CD4-positive, alpha-beta T cell treated with Interferon alpha-2 for 1 hour (primary cell): ENCODE measurements at places on chromosomes 2 and 18.

DNA sequence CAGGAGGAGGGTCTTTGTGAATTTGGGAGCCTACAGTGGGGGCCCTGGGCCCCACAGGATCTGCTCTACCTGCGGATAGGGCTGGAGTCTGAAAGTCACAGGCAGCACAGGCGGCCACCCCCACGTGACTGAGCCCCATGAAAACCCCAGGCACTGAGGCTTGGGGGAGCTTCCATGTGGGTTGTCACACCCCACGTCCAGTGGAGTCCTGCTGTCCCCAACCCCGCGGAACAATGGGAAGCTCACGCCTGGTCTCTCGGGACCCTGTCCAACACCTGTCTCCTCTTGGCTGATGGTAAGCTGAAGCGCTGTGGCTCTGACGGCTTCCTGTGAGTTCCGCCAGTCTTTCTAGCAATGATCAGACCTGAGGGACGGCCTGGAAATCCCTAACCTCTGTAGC, 85.8 kb downstream of the PTGR3 start:
- DNase-seq = no peak

DNA sequence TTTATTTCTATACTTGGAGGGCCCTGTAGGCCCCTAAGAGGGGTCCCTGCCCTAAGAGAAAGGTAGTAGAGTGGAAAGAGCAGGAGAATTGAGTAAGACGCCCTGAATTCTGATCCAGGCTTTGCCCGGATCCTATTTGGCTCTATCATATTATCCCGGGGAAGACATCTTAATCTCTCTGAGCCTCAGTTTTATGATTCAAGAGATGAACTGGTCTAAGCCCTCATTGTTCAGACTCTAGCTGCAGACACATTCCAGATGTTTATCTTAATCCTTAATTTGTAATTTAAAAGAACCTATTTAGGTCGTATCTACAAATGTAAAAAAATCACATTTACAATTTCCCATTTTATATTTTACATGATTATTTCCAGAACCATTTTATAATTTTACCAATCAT, 220.1 kb downstream of the AGPS start:
- DNase-seq = no peak

GRCh38 chr18:60070631-60071030, 170.8 kb downstream of the PMAIP1 start:
- no peak for DNase-seq

- no peak for DNase-seq
Measured at GRCh38 chr2:65786007-65786717, 353.8 kb upstream of the SPRED2 start.

GRCh38 chr2:54634564-54635511, 88.6 kb upstream of the EML6 start:
- DNase-seq = peak; percentile 6

GRCh38 chr2:229348128-229348527, 77.0 kb upstream of the PID1 start:
- DNase-seq = no peak

GRCh38 chr2:680496-680895, 3.3 kb upstream of the TMEM18 start:
- no peak for DNase-seq

DNA sequence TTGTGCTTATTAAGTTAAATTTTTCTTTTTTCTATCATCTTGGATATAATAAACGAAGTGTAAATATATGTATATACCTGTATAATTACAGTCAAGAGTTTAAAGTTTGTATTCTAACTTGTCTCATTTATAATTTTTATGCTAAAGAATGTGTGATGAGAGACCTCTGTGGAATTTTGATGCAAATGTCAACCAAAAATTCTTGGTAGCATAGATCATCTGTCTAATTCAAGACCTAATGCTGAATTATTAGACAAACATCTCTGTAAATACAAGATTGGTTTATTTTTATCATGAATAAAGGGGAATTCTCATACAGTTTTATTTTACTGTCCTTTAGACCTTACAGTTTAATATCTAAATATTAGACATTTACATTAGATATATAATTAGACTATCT, 149.2 kb upstream of the VWC2L start:
- DNase-seq = no peak

GRCh38 chr2:180240774-180241173, 233.7 kb upstream of the CWC22 start:
- no peak for DNase-seq

GRCh38 chr2:203685081-203685621, 21.3 kb upstream of the CD28 start:
- DNase-seq = no peak

- no peak for DNase-seq
Measured at GRCh38 chr2:186129767-186130581, 356.1 kb upstream of the ZC3H15 start.

GRCh38 chr2:11598228-11598731, 64.4 kb downstream of the GREB1 start:
- DNase-seq = no peak

DNA sequence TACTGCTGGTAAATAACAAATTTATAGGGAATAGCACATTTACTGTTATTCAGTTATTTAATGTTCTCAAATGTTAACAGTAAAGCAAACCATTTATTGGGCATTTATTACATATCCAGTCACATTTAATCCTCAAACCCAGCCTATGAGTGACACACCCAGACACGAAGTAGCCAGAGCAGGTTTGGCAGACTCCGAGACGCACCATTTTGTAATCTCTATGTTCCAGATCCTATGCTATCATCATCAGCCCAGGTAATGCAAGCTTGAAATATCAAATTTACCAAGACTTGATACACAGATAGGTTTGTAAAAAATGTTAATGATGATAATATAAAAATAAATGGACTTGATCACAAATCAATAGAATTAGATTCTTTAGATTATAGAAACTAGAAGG, 131.1 kb downstream of the IKZF2 start:
- no peak for DNase-seq

- DNase-seq = no peak
Measured at GRCh38 chr2:144349674-144350073, 170.2 kb downstream of the ZEB2 start.

GRCh38 chr2:23452853-23453420, 68.0 kb downstream of the KLHL29 start:
- no peak for DNase-seq

- DNase-seq = no peak
Measured at GRCh38 chr2:64826703-64827102, 162.5 kb upstream of the SLC1A4 start.

DNA sequence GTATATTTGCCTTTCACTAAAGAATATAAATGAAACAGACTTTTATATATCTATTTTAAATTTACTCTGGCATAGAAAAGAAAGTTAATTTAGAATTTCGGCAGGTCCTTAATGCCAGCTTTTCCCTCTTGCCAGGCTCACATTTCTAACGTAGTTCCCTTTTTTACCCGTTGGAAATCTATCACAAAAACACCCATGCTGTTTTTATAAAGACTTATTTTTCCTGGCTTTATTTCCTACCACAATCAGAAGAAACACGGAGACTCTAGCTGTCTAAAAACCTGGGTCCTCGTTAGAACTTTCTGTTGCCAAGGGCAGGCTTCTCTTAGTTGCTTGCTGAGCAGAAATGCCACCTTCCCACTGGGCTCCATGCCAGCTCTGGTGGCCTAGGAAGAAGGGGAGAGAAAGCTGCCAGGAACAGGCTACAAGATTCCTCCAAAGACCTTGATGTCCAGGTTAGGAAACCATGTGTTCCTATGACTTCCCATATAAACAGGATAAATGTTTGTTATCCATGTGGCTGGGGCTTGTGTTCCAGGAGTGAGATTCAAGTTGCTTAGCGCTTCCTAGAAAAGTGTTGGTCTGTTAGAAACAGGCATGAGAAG, 17.8 kb upstream of the TMEM18 start:
- no peak for DNase-seq

DNA sequence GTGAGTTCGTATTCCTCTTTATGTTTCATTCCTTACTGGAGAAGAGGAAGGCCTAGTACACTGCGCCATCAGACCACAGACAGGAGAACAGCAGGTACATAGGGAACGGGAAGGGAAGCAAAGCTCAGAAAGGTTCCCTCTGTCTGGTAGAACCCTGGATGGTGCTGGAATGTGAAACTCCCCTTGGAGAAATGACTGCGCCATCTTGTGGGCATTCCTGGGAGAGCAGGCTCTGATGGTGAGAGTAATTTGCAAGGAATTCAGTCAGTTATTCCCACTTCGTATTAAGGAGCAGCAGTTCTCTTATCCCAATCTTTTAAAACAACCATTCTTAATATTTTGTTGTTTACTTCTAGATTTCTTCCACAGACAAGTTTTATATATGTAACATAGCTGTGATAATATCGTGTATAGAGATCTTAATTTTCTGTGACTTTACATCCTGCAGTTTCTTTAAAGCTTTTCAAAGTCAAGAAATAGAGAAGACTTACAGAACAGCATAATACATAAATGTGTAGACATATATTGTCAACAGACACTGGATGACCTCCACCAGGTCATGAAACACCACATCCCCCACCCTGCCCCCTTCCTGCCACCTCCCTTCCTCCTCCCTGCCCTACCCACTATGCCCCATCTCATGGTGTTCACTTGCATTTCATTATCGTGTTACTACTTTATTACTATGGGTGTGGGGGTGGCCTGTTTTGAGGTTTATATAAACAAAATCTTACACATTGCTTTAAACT, 83.9 kb downstream of the ARHGEF4 start:
- DNase-seq = peak; percentile 53

- DNase-seq = no peak
Measured at GRCh38 chr2:1960761-1961160, 216.4 kb upstream of the PXDN start.

- DNase-seq = no peak
Measured at GRCh38 chr2:207543272-207543671, 13.5 kb downstream of the CREB1 start.

DNA sequence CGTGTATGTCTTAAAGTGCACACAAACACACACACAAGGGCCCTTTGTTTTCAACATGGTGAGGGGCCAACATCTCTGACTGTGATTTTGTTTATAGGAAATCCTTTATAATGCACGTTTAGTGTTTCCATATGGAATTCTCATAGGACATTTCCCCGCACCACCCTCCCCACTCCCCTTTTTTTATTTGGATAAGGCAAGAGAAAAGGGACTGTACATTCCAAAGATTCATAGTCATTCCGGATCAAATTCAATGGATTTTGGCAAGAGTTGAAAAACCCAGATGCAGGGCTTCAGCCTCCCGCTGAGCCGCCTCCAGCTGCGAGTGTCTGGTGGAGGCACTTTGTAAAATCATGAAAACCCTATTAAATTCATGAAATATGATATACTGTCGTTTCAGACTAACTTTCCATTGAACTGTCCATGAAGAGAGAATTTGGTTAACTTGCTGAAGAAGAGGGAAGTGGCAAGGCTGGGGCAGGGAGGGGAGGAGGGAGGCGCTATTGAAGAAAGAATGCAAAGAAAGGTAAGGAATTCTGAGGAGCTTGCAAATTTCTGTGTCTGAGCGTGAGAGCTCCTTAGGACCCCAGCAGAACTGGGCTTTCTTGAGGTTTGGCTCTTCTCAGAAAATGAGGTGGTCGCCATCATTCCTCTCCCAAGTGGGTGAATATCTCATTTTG, 25.8 kb upstream of the SLC14A2 start:
- no peak for DNase-seq

DNA sequence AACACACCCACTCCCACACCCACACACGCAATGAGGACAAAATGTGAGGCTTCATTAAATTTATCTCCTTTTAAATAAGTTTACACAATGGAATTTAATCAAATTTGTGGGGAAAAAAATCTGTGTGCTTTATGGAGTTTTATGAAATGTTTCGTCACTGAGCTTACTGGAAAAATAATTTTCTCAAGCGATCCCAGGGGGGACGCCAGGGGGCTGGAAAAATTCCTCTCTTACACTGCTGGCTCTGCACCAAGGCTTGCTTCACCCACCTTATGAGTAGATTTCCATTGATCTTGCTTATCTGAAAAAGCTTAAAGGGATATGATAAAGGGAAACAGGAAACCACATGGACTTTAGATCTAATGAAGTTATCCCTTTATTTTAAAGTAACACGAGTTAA, 95.5 kb downstream of the CABYR start:
- no peak for DNase-seq

- no peak for DNase-seq
Measured at GRCh38 chr2:222548992-222549391, 106.9 kb downstream of the FARSB start.

DNA sequence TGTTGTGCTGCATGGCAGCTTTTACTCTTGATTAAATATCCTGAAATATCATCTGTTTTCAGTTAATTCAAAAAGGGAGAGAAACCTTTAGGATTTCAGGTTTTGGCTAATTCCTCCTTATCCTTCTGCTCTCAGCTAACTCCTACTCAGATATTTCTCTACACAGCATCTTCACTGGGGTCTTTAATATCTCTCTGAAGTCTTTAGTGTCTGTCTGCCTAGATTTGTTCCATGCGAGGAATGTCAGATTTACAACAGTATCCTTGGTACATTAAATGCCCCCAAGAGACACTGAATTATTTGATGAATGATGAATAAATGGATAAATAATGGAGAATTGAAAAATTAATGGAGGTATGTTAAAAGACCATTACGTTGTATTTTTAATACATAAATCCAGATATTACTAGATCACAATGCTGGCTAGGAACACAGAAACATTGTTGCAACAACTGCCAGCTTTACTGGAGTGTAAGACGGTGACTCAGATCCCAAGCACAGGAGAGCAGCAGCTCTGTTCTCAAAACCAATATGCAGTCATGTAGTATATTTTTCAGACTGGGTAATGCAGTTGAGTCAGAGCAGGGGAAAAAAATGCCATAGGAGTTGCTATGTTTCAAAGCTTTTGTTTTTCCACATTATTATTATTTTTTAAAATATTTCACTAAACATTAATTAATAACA, 388.0 kb upstream of the SYT4 start:
- no peak for DNase-seq

DNA sequence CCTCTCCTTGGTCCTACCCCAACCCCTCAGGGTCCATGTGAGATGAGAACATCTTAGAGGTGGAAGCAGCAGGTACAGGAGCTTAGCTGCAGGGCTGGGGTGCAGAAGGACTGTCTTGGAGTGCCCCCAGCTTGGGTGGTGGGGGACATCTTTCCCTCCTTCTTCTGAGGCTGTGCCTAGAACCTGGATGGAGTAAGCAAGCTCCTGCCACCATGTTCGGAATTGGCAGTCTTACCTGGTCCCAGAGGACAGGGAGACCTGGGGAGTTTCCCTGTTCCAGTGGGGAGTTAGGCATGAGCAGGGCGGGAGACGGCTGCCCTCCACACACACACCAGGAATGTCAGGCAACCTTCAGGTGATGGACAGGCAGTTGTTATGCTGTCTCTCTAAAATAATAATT, 131.0 kb upstream of the COPS8 start:
- no peak for DNase-seq
